ENCODE measurements at places on chromosomes 11 and 22.

GRCh38 chr11:61293867-61294716, 1.0 kb downstream of the VWCE start:
- peak; percentile 34 for DNase-seq

- DNase-seq: no peak
These were observed 361 bp downstream of the CTSD start for GRCh38 chr11:1763336-1763795.

DNA sequence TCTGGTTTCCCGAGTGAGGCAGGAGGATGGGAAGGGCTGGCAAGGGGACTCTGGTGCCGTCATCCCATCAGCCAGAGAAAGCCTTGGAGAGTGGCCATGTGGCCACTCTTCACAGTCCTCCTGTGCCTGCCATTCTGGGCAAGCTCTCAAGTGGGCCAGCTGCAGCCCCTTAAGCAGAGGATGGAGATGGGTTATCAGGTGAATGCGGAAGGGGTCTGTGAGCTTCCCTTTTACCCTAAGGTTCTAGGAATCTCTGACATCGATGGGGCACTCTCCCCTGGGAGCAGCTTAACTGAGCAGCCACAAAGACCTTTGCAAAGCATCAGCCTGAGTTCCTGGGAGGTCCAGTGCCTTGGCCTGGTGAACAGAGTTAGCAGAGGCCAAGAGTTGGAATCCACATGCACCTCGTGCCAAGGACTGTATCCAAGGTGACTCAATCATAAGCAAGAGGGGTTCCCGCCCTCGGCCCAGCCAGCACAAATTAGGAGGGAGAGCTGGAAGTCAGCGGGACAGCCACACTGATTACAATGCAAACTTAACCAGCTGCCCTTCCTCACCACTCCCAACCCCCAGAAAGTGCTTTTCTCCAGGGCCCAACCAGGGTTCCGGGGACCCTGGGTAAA, 193.6 kb downstream of the BUD13 start:
- no peak for DNase-seq

DNA sequence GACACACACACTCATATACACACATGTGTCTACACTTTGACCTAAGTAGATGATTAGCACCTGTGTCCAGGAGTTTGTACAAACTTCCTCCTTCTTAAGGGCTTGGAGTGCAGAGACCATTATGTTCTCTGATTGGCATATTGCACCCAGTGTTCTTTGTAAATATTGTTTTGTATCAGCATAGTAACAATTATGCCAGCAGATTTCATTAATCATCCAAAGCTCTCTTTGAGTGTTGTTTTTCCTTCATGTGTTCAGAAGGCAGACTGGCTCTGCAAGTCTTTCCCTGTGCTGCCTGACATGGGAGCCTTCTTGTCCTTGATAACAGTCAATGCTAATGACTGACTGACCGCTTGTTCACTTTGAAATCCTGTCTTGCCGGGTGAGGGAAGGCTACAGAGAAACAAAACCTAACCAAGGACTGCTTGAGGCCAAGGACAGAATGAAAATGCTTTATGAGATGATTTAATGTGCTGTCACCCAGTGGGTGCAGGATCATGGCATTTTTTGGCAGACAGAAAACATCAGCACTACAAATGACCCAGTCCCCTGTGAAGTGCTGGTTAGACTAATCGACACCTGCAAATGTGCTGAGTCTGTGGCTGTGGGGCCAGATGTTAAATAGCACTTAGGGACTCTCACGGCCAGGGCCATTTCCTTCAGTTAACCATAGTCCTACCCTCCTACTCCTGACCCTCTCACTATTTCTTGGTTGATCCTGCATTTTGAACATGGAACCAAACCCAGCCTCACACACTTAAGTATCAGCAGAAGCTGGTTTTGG, 6.6 kb upstream of the BARX2 start:
- DNase-seq: no peak

All from brain microvascular endothelial cell (primary cell).